ENCODE measurements at places on chromosomes 16 and 17.

DNA sequence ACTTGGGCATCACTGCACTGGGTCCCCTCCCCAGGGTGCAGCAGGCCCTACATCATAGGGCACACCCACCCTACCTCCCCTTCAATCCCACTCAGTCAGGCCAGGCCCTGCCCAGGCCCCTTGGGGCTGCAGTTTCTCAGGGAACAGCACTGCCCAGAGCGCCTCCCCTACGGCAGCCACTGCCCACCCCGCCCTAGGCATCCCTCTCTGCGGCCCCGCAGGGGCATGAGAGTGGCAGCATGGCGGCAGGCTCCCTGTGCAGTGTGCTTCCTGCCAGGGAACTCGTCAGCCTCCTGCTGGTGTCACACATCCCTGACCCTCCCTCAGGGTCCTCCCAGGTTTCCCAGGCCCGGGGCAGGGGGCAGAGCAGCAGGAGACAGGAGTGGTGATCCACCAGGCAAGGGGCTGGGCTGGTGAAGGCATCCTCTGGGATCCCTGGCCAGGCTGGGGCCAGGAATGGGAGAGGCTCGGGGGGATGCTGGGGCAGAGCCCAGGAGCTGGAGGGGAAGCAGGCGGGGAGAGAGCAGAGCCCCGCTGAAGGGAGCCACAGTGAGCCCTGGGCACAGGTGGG, 16.2 kb upstream of the BAHCC1 start:
- no peak for DNase-seq

DNA sequence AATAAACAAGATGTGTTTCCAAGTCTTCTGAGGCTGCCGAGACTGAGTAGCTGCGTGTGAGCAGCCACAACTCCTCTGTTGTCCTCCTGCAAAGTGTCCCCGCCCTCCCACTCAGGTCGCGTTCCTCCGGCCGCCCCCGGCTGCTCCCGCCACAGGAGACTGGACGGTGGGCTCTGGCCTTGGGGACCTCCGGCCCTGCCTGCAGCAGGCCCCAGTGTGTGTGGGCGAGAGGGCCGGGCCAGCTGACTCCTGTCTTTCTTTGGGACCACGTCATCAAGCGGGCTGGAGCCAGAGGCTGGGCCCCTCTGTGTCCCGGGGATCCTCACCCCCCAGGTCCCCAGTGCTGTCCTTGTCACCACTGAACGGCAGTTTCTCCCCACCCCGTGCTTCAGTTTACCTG, 175.3 kb downstream of the NPIPB11 start:
- no peak for DNase-seq

DNA sequence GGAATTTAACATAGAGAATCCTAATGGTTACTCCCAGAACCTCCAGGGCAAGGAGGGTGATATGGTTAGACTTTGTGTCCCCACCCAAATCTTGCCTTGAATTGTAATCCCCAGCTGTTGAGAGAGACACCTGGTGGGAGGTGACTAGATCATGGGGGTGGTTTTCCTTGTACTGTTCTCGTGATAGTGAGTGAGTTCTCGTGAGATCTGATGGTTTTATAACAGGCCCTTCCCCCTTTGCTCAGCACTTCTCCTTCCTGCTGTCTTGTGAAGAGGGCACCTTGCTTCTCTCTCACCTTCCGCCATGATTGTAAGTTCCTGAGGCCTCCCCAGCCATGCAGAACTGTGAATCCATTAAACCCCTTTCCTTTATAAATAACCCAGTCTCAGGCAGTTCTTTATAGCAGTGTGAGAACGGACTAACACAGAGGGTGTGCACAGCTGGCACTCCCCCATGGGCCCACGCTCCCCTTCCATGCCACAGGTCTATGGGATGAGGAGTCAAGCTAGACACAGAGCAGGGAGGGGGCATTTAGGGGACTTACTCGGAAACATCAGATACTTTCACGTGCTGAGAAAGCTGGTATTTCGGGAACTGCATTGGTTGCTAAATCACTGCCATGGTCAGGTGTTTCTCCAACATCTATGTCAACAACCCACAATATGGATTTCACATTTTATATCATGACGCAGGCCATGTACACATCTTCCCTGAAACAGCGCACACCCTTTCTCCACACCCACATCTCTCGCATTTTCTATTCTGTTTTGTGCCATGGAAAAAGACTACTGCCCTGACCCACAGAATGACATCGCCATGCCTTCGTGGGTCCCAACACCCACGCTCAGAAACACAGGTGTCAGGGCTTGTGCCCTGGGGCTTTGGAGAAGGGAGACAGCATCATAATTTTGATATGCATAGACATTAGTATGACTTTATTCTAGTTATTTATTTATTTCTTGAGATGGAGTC, 199.1 kb upstream of the GSE1 start:
- DNase-seq: no peak

GRCh38 chr16:83574388-83574787, 233.4 kb upstream of the HSBP1 start:
- no peak for DNase-seq

GRCh38 chr16:87541872-87542234, 49.0 kb upstream of the ZCCHC14 start:
- DNase-seq: no peak

GRCh38 chr17:58189436-58190146, 2.9 kb upstream of the EPX start:
- no peak for DNase-seq
